ENCODE measurements at places on chromosomes 7 and 10.
A peak's percentile ranks its signal among the peaks of the same experiment; 100 is the strongest.

DNA sequence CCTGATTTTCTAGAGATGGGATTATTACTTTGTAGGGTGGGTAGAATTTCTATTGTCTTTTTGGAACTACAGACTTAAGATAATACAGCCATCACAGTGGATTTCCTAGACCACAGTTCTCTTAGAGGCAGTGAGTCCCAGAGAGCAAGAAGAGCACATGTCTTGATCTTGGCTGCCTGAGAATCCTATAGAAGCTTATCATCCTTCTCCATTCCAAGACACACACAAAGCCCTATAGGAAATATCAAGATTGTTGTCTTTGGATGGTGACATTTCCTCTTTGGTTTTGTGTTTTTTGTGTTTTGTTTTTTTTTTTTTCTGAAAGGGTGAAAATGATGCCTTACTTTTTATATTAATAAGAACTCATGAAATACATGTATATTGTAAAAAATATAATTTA, 143.1 kb downstream of the AHR start:
- DNase-seq: no peak
- no peaks in the 10 kb centered on the region for H3K36me3 ChIP-seq
- H3K27me3 ChIP-seq: no peaks in the 10 kb centered on the region

DNA sequence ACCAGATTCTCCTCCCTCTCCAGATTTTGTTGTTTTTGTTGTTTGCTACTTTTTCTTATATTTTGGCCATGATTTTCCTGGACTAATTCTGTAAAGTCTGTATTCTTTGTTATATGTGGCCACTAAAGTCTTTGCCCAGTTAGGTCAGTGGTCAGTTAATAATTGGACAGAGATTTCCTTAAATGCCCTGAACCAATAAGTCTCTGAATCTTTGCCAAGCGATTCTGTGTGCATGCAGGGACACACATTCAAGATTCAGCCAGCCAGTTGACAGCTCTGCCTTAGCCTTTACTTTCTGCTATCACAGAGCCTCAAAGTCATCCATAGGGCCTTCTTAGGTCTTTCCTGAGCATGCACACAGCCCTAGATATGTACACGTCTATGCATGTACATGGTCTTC, 11.0 kb upstream of the COL17A1 start:
- H3K36me3 ChIP-seq: no peaks in the 10 kb centered on the region
- no peak overlapping the region for H3K27ac ChIP-seq
- H3K4me1 ChIP-seq: no peaks in the 10 kb centered on the region
- no peaks in the 10 kb centered on the region for H3K27me3 ChIP-seq
- no peak for DNase-seq

GRCh38 chr7:133699386-133699785, 427.8 kb upstream of the LRGUK start:
- H3K27me3 ChIP-seq: no peaks in the 10 kb centered on the region
- no peak overlapping the region for H3K27ac ChIP-seq
- H3K36me3 ChIP-seq: no peaks in the 10 kb centered on the region
- peaks cover 6% of the 10 kb centered on the region for H3K4me1 ChIP-seq
- no peak overlapping the region for H3K4me3 ChIP-seq

GRCh38 chr10:73076360-73077183, 20.1 kb downstream of the P4HA1 start:
- H3K27ac ChIP-seq: peak overlapping the region; percentile 69
- H3K36me3 ChIP-seq: no peaks in the 10 kb centered on the region
- H3K4me1 ChIP-seq: no peaks in the 10 kb centered on the region
- H3K27me3 ChIP-seq: no peaks in the 10 kb centered on the region
- H3K4me3 ChIP-seq: no peak overlapping the region

DNA sequence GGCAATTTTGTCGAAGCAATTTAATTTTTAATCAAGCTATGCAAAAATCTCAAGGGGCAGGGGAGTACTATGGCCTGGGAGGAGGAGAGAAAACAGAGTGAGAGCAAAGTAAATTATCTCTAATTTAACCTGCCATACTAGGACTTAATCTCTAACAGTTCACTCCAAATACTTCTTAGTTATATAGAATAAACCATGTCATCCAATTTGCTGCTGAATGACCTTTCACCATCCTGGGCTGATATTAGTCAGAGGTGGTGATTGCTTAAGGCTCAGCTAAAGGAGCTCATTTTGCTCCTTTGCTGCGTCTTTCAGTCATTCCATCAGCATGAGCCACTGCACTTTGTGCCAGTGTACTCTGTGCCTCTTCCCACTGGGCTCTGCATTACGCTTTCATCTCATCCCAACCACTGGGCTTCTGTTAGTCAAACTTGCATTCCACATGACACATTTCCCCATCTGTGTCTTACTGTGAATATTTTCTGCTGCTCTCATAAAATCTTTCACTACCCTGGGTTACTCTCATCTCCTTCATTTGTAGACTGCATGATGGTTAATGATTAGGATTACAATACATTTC, 84.3 kb downstream of the CD36 start:
- no peaks in the 10 kb centered on the region for H3K27me3 ChIP-seq
- no peaks in the 10 kb centered on the region for H3K36me3 ChIP-seq
- H3K27ac ChIP-seq: no peak overlapping the region
- DNase-seq: no peak

GRCh38 chr10:59873896-59874295, 32.5 kb downstream of the CCDC6 start:
- H3K27ac ChIP-seq: no peak overlapping the region
- no peak overlapping the region for H3K4me3 ChIP-seq
- DNase-seq: no peak
- no peaks in the 10 kb centered on the region for H3K27me3 ChIP-seq
- peaks cover 5% of the 10 kb centered on the region for H3K4me1 ChIP-seq

DNA sequence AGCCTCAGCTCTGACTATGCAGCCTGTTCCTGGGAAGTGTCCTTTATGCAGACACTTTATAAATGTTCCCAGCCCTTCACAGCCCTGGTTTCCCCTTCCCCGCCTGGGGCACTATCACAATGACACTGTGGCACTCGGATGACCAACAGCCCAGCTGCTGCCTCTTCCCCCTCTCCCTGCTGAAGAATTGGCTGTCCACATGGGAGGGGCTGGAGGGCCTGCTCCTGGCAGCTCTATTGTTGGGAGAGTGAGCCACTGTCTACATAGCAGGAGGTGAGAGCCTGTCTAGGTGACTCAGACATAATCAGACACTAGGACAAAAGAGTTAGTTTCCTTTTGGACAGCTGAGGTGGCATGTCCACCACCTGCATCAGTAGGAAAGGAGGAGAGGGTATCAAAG, 437.5 kb downstream of the PLXNA4 start:
- no peaks in the 10 kb centered on the region for H3K36me3 ChIP-seq
- DNase-seq: no peak
- H3K4me3 ChIP-seq: no peak overlapping the region
- no peaks in the 10 kb centered on the region for H3K27me3 ChIP-seq
- H3K27ac ChIP-seq: no peak overlapping the region
- H3K4me1 ChIP-seq: no peaks in the 10 kb centered on the region

- DNase-seq: no peak
- peaks cover 9% of the 10 kb centered on the region for H3K4me1 ChIP-seq
- H3K36me3 ChIP-seq: no peaks in the 10 kb centered on the region
- no peak overlapping the region for H3K27ac ChIP-seq
- no peaks in the 10 kb centered on the region for H3K27me3 ChIP-seq
- H3K4me3 ChIP-seq: no peak overlapping the region
Measured at GRCh38 chr10:14547816-14548215, 217.1 kb upstream of the FRMD4A start.

- DNase-seq: no peak
- no peaks in the 10 kb centered on the region for H3K36me3 ChIP-seq
- H3K4me1 ChIP-seq: no peaks in the 10 kb centered on the region
- no peak overlapping the region for H3K27ac ChIP-seq
- no peaks in the 10 kb centered on the region for H3K27me3 ChIP-seq
Measured at GRCh38 chr7:111380945-111381344, 181.3 kb downstream of the IMMP2L start.

DNA sequence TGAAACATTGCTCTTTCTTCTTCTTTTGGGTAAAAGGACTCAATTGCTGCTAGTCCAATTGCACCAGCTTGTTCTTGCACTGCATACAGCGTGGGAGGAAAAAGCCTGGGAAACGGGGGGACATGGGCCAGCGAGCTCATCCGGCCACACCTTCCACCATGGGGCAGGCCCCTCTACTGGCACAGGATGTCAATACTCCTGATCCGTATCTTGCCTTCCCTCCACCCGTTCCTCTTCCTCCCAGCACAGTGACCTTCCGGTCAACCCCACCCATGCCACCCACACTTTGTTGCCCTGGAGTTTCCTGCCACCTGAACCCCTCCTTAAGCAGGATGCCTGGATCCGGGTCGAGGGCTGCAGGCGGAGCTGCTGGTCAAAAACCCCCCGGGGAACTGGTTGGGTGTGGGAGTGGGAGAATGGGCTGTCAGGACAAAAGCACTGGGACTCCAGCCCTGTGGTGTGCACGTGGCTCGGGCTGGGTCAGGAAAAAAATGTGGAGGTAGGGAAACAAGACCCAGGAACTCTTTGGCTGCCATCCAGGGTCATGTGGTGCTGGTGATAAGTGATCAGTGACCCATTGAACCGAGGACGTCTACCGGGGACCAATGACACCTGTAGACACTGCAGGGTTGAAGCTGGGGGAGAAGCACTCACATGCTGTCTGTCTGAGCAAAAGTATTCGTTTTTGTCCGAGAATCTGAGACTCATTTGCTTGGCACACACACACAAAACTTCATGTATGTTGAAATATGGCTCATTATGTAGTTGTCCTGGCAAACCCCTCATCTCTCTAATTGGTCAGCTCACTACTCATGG, 8.1 kb downstream of the IL2RA start:
- H3K4me1 ChIP-seq: peaks cover 51% of the 10 kb centered on the region
- no peak overlapping the region for H3K27ac ChIP-seq

DNA sequence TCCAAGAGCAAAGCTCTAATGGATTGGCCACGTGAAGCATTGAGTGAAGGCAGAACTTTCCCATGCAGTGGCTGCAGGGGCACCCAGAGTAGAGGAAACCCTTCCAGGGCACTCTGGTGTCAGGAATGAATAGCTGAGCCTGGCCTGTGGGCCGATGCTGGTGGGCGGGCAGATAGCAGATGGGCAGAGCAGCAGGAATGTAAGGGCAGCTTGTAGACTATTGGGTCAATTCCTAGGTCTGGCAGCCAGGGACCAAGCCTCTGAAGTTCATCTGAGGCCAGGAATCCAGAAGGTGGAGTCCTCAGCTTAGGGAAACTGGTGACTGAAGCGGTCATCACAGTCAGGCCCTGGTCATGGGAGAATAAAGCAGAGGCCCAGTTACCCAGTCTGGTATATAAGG, 115.4 kb downstream of the TMEM178B start:
- H3K4me3 ChIP-seq: no peak overlapping the region
- H3K27me3 ChIP-seq: no peaks in the 10 kb centered on the region
- no peaks in the 10 kb centered on the region for H3K4me1 ChIP-seq
- no peaks in the 10 kb centered on the region for H3K36me3 ChIP-seq
- no peak for DNase-seq

Data from thymus (tissue), 14 donors.